Fibroblast of the aortic adventitia (primary cell): ENCODE measurements at places on chromosomes 12 and 14. TPM values are rescaled to one million over a fixed set of nuclear protein-coding genes. Genes with fewer than 3 reads are reported as not detected.

Gene LHX5
- not detected in 2 replicates for total RNA-seq

Gene KRT73
- total RNA-seq, result not detected in 2 replicates

Gene STAC3
- 0.90 and 3.8 TPM in 2 replicates for total RNA-seq

Gene KLRG1
- 1.2 TPM in 1 of 2 replicates, not detected in the other for total RNA-seq

Gene USP44
- total RNA-seq, result 0.82 and 1.8 TPM in 2 replicates

Gene RNF212B
- total RNA-seq, result not detected in 2 replicates

Gene KERA
- total RNA-seq, result not detected in 2 replicates

Gene AQP5
- total RNA-seq, result 0.72 and 2.4 TPM in 2 replicates

Gene BRF1
- 28.8 and 49.4 TPM in 2 replicates for total RNA-seq

Gene STK38L
- total RNA-seq, result 25.9 and 33.6 TPM in 2 replicates
